ENCODE measurements at places on chromosomes 1 and 21.
A peak's percentile ranks its signal among the peaks of the same experiment; 100 is the strongest.

DNA sequence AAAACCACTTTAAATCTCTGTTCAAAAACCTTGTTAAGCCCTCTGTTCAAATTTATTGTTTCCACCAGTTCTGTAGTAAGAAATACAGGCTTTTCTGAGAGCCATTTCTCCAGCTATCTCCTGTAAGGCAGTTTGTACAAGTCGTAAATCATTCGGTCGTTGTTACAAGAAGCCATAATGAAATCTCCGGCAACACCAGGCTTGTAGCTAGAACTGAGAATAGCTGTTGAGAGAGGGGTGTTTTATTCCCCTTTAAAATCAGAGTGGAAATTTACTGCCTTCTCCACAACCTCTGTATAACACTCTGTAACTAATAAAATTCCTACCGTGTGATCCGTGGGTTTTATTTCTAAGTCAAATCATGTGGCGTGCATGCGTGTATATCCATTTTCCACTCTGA is 335.8 kb upstream of the KAZN start:
- no peak for DNase-seq

DNA sequence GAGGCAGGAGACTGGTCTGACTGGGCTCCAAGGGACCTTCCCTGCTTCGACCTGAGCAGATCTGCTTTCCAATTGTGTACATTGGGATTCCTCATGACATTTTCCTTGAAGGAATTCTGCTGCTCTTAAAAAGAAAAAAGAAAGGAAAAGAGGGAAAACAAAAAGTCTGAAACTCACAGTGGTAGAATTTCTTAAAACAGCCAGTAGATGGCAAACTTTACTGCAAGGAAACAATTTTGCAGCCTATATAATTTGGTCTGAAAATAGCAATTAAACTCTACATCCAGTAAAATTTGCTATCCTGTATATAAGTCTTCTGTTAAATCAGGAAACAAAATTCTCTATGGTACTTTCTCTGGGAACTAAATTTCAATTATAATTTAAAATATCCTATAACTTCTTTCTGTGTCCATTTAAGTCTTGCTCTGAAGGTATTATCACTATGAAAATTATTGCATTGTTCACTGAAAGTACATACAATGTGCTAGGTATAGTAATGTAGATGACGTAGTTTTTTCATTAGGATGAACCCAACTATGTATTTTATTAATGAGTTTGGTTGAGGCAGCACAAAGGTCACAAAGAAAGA is 59.8 kb downstream of the CRB1 start:
- DNase-seq = peak; percentile 33

- DNase-seq = no peak
These were observed 879.9 kb downstream of the AMY1C start for GRCh38 chr1:104629589-104629988.

- peak; percentile 86 for DNase-seq
These were observed 70.2 kb downstream of the ETS2 start for GRCh38 chr21:38875694-38876492.

DNA sequence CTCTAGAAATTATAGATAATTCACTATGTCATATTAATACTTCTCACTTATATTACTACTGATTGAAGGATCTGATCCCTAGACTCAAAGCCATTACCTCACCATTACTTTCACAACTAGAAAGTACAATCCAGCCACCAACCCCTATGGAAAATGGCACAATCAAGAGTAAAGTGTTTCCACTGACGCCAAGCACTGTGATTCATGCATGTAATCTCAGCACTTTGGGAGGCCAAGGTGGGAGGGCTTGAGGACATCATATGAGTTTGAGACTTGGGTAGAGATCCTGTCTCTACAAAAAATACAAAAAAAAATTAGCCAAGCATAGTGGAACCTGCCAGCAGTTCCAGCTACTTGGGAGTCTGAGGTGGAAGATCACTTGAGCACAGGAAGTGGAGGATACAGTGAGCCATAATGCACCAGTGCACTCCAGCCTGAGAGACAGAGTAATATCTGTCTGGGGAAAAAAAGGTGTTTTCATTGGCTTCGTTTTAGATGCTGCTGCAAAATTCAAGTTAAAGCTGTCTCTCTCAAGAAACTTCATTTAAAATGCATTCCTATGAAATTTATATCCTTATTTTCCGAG is 126.5 kb downstream of the AKT3 start:
- DNase-seq = no peak

DNA sequence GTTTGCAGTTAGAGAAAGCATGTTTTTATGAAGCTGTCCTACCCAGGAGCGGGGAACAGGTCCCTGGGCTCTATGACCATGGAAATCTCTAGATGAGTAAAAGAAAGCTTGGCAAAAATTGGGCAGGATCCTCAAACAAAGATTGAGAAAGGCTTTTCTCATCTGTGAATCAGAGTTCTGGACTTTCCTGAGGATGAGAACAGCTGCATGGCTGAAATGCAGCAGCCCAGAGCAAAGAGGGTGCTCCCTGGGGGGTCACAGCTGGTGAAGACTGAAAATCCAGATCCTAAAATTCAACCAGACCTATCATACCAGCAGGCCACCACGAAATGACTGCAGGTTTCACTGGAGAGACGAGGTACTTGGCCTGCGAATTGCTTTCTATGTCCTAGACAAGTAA is 65.7 kb upstream of the APP start:
- DNase-seq = no peak

- no peak for DNase-seq
These were observed 4.0 kb downstream of the ABCG1 start for GRCh38 chr21:42222821-42223390.

DNA sequence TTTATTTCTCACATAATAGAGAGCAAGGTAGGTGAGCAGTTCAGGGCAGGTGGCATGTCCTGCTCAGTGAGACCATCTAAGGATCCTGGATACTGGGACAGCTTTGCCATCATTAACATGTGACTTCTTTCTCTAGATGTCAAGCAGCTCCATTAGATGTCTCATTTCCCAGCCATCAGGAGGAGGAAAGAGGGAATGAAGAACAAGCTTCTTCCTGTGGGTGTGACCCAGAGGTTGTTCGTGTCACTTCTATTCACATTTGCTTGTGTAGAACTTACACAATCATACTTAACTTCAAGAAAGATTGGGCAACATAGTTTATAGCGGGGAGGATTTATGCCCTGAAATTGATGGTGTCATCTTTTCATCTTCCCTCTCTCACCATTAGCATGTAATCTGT is 169.2 kb upstream of the B3GALT2 start:
- no peak for DNase-seq

DNA sequence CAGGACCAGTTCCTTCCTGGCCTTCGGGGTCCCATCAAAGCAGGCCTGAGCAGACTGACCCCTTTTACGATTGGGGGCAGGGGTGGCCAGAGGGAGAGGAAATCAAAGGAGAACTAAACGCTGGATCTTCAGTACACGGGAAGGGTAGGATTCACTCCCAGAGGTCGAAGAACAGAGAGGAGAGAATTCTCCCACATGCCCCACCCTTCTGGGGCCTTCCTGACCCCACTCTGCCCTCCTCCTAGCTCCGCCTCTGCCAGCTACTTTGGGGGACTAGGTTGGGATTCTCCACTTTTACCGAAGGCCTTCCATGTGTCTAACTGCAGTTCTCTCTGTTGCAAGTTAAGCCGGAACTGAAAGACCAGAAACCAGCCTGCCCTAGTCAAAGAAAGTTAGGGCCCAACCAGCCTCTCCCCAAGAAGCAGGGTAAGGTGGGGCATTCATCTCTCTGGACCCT is 654 bp upstream of the ARHGEF2 start:
- peak; percentile 77 for DNase-seq

GRCh38 chr1:3821447-3821846 is 25.1 kb upstream of the LRRC47 start:
- DNase-seq = no peak

DNA sequence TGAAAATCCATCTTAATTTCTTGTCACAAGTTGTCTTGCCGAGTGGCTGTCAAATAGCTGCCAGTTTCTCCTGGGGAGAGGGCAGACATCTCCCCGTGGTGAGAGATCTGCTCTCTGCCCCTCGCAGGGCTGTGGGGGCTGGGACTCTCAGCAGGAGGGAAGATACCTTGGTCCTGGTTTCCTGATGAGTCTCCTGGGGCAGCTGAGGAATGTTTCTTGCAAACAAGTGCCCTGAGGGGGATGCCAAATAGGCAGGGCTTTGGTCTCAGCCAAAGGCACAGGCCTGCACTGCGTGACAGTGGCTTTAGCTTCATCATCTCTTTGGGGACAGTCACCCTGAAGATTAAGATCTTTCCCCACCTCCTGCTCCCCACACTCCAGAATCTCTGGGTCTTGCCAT is 40.9 kb downstream of the SYT6 start:
- DNase-seq = no peak

- no peak for DNase-seq
These were observed 5.4 kb downstream of the CLCC1 start for GRCh38 chr1:108957888-108958287.

GRCh38 chr21:21612466-21612865 is 614.3 kb downstream of the NCAM2 start:
- peak; percentile 70 for DNase-seq

GRCh38 chr1:2358072-2358471 is 33.3 kb downstream of the MORN1 start:
- DNase-seq = no peak

DNA sequence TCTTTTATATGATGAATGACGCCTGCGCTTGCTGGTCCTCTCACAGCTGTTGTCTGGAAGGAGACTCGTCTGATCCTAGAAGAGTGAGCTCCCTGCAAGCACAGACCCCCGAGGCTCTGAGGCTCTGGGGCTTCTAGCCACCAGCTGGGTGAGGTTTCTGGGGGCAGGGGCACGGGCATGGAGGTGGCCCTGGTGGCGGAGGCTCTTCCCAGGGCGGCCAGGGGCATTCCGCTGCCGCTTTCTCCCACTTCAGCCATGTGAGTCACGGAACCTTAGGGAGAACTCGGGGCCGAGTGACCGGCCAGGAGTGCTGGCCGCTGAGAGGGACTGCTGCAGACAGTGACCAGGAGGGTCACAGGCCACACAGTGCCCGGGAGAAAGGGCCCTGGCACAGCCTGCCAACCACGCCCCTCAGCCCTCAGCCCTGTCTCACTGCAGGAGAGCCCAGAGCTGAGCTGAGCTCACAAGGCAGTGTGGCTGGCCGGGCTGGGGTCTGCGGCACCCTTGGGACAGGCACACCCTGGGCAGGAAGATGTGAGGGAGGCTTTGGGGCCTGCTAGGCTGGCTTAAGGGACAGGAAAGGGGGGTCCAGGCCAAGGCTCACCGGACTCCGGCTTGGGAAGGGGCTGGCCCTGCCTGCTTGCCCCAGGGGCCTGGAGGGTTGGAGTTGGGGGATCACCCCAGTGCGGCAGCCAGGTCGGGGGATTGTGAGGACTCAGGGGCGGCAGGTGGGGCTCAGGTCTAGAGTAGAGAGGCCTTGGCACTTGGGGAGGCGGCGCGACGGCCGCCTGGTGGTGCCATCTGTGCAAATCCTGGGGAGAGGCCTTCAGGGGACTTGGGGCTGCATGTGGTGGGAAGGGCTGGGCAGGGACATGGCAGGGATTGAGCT is 35.7 kb downstream of the MORN1 start:
- no peak for DNase-seq

- peak; percentile 100 for DNase-seq
These were observed 34.7 kb downstream of the RGS5 start for GRCh38 chr1:163168053-163168452.

GRCh38 chr1:40001456-40001855 is 39.1 kb upstream of the CAP1 start:
- DNase-seq = no peak

DNA sequence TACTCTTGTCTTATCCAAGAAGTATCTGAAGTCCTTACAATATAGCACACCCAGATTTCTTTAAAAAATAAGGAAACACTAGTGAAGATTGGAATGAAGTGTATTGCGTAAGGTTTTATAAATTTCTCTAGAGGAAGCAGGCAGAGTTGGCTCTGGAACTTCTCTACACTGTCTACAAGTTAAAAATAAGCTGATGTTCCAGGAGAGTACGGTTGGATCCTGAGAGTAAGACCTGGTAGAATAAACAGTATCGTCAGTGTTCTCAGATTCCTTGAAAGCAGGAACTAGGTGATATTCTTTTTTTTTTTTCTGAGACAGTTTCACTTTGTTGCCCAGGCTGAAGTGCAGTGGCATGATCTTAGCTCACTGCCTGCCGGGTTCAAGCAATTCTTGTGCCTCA is 107.9 kb downstream of the USP25 start:
- DNase-seq = peak; percentile 50

GRCh38 chr1:45009956-45010854 is 919 bp downstream of the HECTD3 start:
- DNase-seq = peak; percentile 19

GRCh38 chr1:53172426-53173128 is 24.0 kb upstream of the CPT2 start:
- peak; percentile 96 for DNase-seq

- no peak for DNase-seq
These were observed 14.2 kb upstream of the RGS4 start for GRCh38 chr1:163055005-163055404.

DNA sequence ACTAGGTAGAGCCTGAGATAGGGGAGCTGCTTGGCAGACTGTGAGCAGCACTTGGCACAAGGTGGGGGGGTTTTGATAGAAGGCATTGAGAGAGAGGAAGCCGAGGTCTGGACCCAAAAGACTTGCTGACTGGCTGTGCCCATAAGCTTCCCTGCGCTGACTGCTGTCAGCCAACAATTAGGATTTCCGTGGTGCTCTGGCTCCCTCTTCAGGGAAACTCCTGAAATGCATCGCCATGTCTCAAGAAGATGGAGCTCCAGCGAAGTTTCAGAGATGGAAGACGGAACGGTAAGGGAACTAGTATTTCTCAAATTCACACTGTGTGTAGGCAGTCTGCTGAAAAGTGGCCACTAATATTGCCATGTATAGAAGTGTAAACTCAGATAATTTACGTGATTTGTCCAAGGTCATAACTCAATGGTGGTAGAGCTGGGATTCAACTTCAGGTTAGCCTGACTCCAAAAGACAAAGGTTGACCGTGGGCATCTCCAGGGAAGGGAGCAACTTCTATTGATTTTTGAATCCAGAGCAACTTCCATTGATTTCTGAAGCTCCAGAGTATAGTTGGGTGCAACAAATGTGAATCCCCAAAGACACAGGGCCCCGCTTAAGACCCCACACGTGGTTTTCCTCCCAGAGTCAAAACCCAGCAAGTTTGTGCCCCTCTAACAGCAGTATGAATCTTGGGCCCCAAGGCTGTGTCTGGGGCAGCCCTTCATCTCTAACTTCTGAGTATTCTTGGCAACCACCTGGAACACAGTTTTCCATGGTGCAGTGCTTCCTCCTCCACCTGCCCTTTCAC is 44.5 kb upstream of the CRNN start:
- peak; percentile 77 for DNase-seq

DNA sequence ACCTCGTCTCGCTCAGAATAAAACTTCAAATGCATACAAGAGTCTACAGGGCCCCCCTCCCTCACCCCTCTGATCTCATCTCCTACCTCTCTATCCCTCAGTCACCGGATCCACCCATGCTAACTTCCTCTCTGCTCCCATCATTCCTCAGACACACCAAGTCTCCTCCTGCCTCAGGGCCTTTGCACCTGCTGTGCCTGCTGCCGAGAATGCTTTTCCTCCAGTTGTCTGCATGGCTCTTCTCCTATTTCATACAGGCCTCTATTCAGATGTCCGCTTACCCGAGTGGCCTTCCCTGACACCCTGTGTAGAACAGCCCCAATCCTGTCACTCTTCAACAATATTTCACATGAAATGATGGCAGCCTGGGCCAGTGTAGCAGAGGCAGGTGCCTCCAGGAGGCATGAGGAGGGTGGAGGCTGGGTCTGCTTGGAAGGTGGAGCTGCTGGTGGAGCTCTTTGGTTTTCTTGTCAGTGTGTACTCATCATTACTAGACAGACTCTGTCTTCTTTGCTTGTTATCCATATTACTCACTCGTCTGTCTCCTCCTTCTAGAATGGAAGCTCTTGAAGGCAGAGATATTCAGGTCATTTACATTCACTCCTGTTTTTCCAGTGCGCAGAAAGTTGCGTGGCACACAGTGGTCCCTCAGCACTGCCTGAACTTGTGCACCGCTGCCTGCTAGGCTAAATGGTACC is 4.2 kb downstream of the SH2D2A start:
- DNase-seq = no peak
